ENCODE measurements at places on chromosomes 7 and 10.
A peak's percentile ranks its signal among the peaks of the same experiment; 100 is the strongest.

DNA sequence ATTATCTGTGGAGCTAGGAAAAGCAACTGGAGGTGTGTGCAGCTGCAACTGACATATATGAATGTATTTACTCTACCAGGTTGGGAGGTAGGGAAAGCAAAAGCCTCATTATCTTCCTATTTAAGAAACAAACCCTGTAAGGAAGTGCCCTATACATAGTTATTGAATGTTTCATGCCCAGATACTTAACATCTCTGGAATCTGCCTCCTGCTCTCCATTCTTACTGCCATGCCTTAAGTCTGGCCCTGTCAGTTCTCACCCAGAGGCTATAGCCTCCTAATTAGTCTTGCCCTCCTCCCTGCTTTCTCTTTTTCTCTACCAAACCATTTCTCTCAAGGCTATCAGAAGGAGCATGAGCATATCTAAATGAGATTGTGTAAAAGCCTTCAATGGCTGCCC lies 542.6 kb upstream of the LRRN3 start:
- no peak for DNase-seq

DNA sequence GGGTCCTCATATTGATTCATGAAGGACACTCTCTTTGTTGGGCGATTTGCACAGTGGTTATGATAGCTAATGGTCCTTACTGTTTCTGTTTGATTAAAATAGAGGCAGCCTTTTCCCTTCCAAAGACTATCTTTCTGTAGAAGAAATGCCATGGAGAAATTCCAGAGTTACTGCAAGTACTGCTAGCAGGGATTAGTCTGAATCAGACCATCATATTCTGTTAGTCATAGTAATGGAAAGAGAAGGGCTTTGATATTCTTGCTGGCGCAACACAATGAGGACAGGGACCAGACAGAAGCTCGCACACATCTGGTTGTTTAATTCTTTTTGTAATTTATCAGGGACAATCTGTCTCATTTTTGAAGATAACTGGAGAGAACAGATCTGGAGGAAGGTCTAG lies 304.5 kb upstream of the FZD8 start:
- DNase-seq: no peak

DNA sequence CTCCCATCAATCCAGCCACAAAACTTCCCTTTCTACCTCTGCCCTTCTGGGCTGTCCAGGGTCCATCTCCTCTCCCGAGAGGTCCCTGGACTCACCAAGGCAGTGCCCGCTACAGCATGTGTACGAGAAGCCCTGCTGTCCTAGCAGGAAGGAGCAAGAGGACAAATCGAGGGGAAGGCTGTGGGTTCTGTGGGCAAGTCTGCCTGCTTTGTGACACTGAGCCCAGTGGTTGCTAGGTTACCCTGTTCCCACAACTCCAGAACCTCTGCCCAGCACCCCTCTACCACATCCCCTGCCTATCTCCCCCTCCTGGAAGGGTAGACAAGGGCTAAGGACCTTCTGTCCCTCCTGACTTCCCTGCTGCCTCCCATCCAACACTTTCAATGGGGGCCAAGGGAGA lies at the start of gene TBATA:
TSS of gene TBATA (minus strand) at position 188 of the 400 bp plus-strand sequence. CDS start 1,998 bp downstream, outside the sequence.
- DNase-seq: no peak

GRCh38 chr10:26486990-26487850 lies 49.1 kb downstream of the APBB1IP start:
- DNase-seq: peak; percentile 90

GRCh38 chr7:78794101-78794500 lies 659.4 kb downstream of the MAGI2 start:
- DNase-seq: no peak

- no peak for DNase-seq
These were observed 8.6 kb upstream of the LRRN3 start for GRCh38 chr7:111082351-111082750.

Data from GM04504 (cell line).